ENCODE measurements at places on chromosomes 3 and 15. TPM values are rescaled to one million over a fixed set of nuclear protein-coding genes. Genes with fewer than 3 reads are reported as not detected.

- DNase-seq: no peak
These were observed 4.5 kb downstream of the HDC start for GRCh38 chr15:50260969-50261496.

- no peak for DNase-seq
These were observed 19.4 kb downstream of the RBP1 start for GRCh38 chr3:139519998-139520737.

DNA sequence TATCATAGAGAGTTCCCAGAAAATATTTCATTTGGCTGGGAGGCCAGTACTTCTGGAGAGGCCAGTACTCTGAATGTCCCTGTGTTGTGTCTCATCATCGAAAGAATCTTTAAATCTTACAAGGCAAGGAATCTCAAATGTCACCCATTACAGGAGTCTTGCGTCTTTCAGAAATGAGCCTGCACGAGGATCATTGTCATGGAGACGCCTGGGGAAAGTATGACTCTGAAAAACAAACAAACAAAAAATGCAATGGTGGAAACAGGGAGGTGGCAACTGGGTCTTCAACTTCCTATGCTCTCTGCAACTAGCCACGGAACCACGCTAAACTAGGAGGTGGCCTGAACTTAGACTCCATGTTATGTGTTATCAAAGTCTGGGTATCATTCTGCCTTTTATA is 804.6 kb downstream of the EPHA3 start:
- no peak for DNase-seq

DNA sequence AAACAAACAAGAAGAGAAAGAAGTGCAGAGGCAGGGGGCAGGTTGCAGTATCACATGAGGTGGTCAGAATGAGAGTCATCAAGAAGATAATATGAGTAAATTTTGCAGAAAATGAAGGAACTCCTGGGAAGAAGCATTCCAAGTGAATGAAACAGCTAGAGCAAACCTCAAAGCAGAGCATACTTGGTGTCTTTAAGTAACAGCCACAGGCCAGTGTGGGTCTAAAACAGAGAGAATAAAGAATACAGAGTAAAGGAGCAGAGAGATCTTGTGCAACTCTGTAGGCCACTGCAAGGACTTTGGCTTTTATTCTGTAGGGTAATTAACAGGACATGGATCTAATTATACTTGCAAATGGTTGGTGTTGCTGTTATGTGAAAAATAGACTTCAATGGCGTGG is 81.3 kb downstream of the STAC start:
- no peak for DNase-seq

DNA sequence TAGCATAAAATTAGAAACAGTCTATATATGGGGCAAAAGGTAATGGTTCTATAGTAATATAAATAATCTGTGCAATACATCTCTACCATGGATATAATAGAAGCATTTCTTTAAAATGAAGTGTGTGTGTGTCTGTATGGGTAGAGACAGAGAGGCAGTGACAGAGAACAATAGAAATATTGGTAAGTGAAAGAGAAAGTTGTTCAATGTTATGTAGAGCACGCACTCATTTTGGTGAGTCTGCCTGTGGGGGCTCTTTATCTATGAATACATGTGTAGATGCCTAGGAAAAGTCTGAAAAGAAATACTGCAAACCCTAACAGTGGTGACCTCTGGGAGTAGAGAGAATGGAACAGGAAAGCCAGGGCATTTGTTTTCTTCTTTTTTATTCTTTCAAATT is 182.6 kb downstream of the STAC start:
- DNase-seq: no peak

Gene PP2D1
- total RNA-seq: not detected

Gene RLBP1
- 6.3 TPM for total RNA-seq
